ENCODE measurements at places on chromosomes 12 and 14.

- no peak for DNase-seq
Observed at GRCh38 chr12:124440841-124441381, 126.5 kb downstream of the NCOR2 start.

DNA sequence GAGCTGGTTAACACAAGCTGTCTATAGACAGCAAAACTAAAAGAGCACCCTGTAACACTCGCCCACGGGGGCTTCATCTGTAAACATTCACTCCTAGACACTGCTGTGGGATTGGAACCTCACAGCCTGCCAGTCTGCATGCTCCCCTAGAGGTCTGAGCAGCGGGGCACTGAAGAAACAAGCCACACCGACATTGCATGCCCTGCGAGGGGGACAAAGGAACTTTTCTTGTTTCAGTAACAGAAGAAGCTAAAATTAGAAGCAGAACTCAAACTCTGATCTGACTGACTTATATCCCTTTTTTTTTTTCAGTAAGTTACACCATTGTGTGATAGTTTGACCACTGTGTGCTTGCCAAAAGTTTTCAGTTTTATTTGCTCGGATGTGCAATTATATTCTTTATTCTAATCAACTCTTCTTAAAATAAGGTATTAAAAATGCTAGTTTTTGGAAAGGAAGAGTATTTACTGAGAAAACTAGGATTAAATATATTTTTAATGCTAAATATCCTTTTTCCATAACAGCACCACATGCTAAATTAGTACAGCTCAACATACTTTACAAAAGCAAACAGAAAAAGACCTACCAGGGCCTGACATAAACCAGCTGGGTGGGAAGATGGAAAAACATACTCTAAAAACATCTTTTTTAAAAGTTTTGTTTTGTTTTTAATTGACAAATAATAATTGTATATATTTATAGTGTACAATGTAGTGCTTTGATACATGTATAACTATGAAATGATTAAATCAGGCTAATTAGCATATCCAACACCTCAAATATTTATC lies 100.2 kb downstream of the EPS8 start:
- no peak for DNase-seq

DNA sequence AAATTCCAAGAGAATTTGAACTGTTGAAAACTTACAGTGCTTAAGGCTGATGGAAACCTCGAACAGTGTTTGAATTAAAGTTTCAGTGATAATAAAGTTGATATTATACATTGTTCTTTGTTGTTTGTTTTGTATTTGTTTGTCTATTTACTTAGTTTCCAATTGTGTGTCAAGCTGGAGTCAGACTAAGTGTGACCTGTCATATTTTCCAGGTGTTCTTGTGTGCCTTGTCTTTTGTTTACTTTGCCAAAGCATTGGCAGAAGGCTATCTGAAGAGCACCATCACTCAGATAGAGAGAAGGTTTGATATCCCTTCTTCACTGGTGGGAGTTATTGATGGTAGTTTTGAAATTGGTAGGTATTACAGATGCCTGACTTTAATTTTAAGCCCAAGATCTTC lies 6.0 kb downstream of the SLCO1C1 start:
- DNase-seq: no peak

DNA sequence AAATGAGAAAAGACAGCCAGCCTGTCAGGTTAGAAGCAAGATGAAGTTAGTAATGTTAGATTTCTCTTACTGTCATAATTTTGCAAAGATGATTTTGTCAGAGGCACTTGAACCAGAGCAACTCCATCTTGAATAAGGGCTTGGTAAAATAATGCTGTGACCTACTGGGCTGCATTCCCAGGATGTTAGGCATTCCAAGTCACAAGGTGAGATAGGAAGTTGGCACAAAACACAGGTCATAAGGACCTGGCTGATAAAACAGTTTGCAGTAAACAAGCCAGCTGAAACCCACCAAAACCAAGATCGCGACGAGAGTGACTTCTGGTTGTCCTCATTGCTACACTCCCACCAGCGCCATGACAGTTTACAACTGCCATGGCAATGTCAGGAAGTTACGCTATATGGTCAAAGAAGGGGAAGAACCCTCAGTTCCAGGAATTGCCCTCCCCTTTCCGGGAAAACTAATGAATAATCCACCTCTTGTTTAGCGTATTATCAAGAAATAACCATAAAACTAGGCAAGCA lies 1313.5 kb upstream of the TMEM132C start:
- no peak for DNase-seq

DNA sequence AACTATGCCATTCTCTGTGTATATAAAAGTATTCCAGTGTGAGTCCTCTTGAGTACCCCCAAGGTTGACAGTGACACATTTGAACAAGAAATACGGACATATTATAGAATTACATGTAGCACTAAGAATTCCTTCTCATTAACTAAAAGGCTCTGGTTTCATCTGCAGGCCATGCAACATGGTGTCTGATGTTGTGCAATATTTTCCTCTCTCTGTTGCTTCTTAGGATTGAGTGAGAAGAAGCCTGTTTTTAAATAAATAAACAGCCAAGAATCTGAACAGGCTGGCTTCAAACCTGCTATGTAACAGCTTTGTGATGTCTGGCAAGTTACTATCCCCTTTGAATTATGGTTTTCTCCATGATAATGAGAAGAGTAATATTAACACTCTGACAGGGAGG lies 22.2 kb upstream of the CCER1 start:
- DNase-seq: no peak

- no peak for DNase-seq
Observed at GRCh38 chr12:108182096-108182495, 53.0 kb downstream of the WSCD2 start.

- no peak for DNase-seq
Observed at GRCh38 chr14:25944020-25944419, 653.8 kb downstream of the NOVA1 start.

GRCh38 chr12:52285172-52285745 lies 6.1 kb downstream of the KRT81 start:
- no peak for DNase-seq

- DNase-seq: no peak
Observed at GRCh38 chr12:105272814-105273416, 36.9 kb upstream of the APPL2 start.

Data from posterior cingulate gyrus (tissue), 11 donors.